Activated CD4-positive, CD25-positive, alpha-beta regulatory T cell treated with anti-CD3 and anti-CD28 coated beads, Interleukin-2, amount 50 U/mL, for 24 hours (primary cell): ENCODE measurements at places on chromosomes 1 and 21.

DNA sequence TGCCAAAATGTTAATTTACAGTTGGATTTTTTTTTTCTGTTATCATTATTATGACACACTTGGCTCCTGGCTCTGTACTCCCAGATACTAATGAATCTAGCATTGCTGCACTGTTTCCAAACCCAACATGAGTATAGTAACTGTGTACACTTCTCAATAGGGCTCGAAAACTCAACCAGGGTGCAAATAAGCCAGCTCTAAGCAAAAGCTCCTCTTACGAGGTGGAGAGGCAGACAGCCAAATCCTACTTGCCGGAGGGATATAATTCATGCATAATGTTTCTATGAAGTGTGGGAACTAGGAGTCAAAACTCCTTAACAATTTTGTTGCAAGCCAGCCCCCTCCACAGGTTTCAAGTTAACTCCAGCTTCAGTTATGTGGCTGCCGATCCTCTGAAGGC lies 510.4 kb upstream of the ZP4 start:
- no peak for ATAC-seq

GRCh38 chr1:116497656-116498055 lies 73.2 kb downstream of the CD58 start:
- ATAC-seq = no peak

GRCh38 chr1:78475888-78476610 lies 14.7 kb upstream of the PTGFR start:
- no peak for ATAC-seq

- ATAC-seq = no peak
Measured at GRCh38 chr1:185337246-185337645, 20.2 kb upstream of the IVNS1ABP start.

DNA sequence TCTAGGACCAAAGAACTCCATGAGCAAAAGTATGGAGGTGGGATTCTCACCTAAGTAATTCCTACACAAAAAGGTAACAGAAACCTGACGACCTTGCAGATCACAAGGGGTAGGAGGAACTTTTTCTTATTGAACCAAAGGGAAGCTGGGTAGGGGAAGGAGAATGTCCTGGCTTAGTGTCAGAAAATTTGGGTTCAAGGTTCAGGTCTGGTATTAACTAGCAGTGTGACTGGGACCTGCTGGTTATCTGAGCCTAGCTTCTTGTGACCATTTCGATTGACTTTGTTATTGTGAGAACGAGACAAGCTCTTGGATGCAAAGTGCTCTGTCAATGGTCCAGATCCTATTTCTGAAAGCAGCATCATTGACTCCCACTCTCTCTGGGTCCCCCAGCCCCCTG lies 5.0 kb upstream of the SNX27 start:
- ATAC-seq = no peak

- ATAC-seq = no peak
Measured at GRCh38 chr21:28431022-28431421, 561.7 kb downstream of the LTN1 start.

- ATAC-seq = no peak
Measured at GRCh38 chr1:98969798-98970490, 34.7 kb downstream of the PLPPR5 start.

DNA sequence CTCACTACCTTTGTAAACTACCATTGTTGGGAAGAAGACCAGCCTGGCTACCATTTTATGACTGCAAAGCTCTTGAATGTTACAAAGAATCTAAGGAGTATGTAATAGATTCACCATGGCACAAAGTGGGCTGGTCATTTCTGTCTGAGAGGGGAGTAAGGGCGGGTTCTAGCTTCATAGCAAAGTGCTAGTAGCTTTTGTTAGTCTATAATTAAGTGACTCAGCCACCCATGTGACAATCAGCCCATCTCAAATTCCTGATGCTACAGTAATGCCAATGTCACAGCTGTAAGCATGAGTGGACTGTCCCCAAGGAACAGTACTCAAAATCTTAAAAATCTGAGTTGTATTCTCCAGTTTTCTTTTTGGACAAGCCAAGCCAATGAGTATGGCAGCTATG lies 15.4 kb upstream of the OTUD3 start:
- ATAC-seq = no peak

DNA sequence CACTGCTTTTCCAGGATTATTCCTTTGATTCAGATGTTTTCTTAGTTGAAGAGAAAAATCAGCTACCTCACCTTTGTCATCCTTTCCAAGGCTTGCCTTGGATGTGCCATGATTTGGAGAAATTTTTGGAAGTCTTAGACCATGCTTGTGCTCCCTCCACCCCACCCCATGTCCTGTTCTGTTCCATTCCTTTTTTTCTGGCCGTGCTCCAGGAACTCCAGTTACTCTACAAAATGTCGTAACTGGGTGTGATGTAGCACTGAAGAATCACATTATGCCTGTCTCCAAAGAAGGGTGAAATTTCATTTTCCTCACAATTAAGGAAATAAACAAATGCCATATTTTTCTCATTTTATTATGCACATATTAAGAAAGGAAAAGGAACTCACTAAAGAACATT lies 217.8 kb upstream of the ZRANB2 start:
- ATAC-seq = no peak

- peak; percentile 24 for ATAC-seq
Measured at GRCh38 chr1:247357052-247357780, 25.5 kb upstream of the ZNF496 start.

GRCh38 chr1:237677979-237678378 lies 212.7 kb downstream of the ZP4 start:
- ATAC-seq = no peak

DNA sequence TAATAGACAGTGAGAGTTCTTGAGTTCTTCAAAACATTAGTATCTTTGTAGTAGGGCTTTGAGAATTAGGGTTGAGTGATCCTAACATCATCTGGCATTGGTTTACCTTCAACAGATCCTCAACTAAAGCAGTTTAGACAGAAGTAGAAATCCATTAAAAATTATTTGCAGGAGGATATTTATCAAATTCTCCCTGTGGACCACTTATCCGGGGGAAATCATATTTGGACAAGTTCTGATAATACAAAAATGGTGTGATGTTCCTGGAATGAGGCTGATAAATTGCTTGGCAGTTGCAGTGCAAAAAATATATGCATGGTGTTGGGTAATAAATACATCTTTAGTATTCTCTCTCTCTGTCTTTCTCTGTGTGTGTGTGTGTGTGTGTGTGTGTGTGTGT lies 115.1 kb upstream of the CHODL start:
- ATAC-seq = no peak

- ATAC-seq = no peak
Measured at GRCh38 chr1:72051538-72051937, 230.8 kb downstream of the NEGR1 start.

GRCh38 chr21:39119891-39120290 lies 63.4 kb downstream of the PSMG1 start:
- ATAC-seq = no peak

DNA sequence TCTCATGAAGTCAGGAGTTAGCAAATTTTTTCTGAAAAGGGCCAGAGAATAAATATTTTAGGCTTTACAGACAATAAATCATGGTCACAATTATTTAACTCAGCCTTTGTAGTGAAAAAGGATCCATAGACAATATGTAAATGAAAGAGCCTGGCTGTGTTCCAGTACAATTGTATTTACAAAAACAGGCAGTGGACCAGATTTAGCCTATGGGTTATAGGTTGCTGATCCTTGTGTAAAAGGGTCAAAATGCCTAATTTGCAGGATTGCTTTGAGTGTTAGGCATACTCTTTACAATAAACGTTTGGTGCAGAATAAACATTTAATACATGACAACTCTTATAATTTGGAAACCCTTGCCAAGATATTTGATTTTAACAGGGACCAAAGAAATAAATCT lies 6.5 kb downstream of the SLAMF7 start:
- no peak for ATAC-seq

DNA sequence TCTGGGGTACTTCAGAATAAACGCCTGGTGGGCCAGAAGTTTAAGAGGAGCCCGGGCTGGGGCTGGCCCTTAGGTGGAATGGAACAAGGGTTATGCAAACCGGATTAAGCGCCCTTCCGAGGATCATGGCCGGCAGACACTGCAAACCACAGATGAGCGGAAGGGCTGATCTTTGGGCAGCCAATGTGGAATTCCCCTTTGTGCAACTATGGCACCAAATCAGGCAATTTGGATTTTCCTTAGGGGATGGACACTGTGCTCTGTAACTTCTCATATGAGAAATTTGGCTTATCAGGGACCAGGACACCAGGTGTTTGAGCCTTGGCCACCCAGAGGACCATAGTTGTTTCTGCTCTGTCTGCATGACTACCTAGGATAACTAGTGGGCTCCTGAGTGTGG lies 5.7 kb upstream of the IL10 start:
- ATAC-seq = no peak

- ATAC-seq = no peak
Measured at GRCh38 chr1:149923626-149924025, 4.0 kb downstream of the SF3B4 start.

DNA sequence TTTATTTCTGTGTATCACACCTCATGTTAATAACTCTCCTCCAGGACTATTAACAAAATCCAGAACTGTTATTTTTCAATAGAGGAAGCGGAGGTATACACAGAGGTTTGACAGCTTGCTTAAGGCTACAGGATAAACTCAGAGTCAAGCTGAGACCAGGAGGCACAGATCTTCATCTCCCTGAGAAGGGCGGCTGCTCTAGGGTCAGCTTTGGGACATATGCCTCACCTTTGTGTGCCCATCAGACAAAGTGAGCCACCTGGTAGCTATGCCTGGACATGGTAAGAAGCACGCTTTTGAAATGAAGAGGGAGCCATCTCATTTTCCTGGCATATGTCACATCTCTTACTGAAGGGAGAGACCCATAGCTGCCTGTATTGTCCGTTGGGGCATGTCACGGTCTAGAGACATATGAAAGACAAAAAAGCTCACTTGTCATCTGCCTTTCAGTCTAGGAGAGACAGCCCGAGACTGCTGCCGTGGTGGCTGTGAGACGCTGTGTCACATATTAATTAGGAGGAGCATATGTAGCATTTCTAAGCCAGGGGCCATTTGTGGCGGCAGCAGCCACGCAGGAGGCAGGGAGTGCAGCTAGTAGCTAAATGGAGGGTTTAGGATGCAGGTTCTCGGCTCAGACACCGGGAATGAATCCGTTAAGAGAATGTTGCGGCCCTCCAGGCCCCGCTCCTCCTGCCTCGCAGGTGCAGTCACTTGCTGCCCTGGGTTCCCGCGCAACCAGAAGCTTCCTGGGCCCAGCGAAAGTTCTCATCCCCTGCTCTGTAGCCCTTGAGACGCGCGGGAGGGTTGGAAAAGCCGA lies 161.3 kb upstream of the C1orf21 start:
- ATAC-seq = no peak

- ATAC-seq = no peak
Measured at GRCh38 chr1:22327411-22327810, 124.2 kb upstream of the ZBTB40 start.

DNA sequence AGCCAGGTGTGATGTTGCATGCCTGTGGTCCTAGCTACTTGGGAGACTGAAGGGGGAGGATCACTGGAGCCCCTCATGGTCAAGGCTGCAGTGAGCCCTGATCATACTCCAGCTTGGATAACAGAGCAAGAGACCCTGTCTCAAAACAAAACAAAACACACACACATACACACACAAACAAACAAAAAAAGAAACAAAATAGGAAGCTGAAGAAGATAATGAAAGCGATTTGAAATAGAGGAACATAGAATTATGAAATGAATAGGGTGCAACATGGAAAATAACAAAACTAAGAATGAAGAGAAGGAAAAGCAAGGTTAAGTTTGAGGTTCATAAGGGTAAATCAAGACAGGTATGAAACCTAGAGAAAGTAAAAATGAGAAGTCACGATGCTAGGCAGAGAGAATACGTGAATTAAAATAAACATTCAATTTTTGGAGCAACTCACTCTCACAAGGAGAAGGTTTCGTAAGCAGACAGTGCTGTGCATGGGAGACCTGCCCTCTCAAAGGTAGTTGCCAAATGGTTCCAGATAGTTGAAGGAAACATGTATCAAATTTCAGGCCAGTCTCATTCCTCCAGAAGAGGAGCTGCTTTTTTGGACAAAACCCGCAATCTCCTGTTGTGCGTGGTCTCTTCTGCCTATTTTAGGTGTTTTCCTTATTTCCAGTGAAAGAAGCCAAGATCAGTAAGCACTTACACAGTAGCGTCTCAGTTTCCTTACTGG lies 3.3 kb downstream of the CD46 start:
- ATAC-seq = no peak

GRCh38 chr1:223161321-223161720 lies 18.3 kb upstream of the TLR5 start:
- peak; percentile 36 for ATAC-seq

- ATAC-seq = no peak
Measured at GRCh38 chr1:165057956-165058355, 298.6 kb downstream of the LMX1A start.

GRCh38 chr1:173057984-173058383 lies 7.2 kb upstream of the TNFSF18 start:
- no peak for ATAC-seq

GRCh38 chr1:43760745-43761317 lies 53.5 kb downstream of the ST3GAL3 start:
- no peak for ATAC-seq

- no peak for ATAC-seq
Measured at GRCh38 chr21:23725576-23725975, 1881.7 kb downstream of the MRPL39 start.

- ATAC-seq = no peak
Measured at GRCh38 chr1:119806489-119806888, 4.8 kb downstream of the REG4 start.

GRCh38 chr21:15494481-15494880 lies 235.3 kb upstream of the USP25 start:
- ATAC-seq = no peak

DNA sequence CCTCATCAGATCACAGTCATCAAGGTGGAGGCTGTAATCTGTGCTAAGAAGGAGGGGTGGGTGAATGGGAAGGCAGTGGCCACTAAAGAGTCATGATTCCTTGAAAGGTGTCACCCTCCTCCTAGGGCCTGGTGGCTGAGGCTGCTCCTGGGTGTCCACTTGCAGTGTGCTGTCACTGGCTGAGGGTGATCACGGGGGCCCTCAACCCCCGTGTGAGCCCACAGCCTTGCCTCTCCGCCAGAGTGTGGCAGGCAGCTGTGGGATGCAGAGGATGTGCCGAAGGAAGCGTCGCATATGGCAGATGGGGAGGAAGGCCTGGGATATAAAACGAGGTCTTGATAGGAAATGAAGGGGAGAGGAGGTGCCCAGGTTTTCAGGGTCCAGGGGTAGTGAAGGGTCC lies 476.5 kb downstream of the PTPRU start:
- ATAC-seq = no peak

DNA sequence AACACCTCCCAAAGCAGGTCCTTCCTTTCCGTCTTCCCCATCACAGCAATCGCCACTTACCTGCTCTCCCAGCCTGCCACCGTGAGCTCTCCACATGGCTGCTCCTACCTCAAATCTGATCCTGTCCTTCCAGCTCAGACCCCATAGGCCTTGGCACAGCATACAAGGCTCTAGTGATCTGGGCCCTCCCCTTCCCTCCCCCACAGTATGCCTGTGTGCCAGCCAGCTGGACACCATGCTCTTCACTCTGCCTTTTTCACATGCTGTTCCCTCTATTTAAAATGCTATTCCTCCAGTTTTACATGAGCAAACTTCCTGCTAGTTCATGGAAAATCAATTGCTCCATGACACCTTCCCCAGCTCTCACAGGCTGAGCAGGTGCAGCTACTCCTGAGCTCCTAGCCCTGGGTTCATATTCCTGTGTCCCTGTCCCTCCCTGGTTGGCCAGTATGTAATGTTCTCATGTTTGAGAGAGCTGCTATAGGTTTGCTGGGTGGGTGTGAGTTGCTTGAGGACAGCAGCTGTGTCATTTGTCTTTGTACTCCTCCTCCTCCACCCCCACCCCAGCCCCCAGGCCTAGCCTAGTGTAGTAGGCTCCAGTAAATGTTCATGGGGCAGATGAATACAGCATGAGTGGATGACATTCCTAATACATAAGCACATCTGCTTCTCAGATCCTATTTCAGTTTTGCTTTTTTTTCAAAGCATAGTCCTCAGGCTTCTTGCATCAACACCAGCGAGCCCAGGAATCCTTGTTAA lies 6.3 kb upstream of the TNNT2 start:
- no peak for ATAC-seq
